ENCODE measurements at places on chromosomes 6 and 20.
A peak's percentile ranks its signal among the peaks of the same experiment; 100 is the strongest.

GRCh38 chr6:7721649-7722048 lies 4.2 kb upstream of the BMP6 start:
- DNase-seq: peak; percentile 8

DNA sequence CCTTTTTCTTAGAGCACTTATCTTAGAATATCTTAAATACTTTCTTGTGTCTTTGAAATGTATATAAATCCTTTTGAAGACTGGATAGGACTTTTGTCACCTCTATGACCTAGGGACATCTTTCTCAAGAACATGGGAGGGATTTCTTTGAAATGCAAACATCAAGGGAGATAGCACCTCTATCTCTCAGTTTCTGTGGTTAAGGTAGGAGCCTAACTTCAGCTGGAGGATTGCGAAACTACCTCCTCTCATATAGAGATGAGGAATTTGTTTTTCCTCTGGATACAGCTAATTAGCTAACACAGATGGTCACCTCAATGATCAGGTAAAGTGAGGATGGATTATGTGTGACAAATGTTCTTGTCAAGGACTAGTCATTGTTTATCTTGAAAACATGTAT lies 631.3 kb upstream of the IMPG1 start:
- DNase-seq: no peak

- no peak for DNase-seq
Measured at GRCh38 chr6:1018041-1018440, 293.9 kb upstream of the FOXQ1 start.

- DNase-seq: no peak
Measured at GRCh38 chr6:49025273-49026240, 437.5 kb downstream of the MMUT start.

GRCh38 chr20:37798312-37798711 lies 104.5 kb downstream of the CTNNBL1 start:
- DNase-seq: no peak

DNA sequence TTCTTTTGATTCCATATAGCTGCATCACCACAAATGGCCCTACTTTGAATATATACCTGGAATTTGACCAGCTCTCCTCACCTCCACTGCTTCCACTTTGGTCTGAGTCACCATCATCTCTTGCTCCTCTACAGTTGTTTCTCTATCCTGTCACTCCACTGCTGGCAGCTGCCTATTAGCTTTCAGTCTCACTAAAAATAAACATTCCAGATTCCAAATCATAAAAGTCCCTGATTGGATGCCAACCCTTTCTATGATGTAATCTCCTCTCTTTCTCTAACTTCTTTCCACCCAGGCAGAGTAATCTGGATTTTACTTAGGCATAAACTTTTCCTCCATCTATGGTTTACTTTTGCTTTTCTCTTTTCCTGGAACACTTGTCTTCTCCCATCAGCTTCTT lies 49.1 kb downstream of the RFPL4B start:
- DNase-seq: no peak

DNA sequence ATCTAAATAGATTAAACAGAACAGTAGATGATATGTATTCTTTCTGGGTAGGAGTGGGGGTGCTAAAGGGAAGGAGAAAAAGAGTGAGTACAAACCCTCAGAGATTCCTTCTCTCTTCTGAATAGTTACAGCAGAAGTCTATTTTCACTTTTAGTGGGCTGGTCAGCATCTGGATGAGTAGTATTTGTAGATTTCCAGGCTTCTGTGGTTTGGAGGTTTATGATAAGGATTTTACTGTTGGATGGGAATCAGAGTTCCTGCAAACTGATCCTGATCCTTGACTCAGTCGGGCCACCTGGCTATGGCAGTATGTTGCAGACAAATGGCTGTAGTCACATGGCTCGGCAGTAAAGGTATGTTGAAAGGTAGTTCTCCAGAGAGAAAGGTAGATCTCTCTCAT lies 84.3 kb upstream of the IFNGR1 start:
- DNase-seq: no peak

DNA sequence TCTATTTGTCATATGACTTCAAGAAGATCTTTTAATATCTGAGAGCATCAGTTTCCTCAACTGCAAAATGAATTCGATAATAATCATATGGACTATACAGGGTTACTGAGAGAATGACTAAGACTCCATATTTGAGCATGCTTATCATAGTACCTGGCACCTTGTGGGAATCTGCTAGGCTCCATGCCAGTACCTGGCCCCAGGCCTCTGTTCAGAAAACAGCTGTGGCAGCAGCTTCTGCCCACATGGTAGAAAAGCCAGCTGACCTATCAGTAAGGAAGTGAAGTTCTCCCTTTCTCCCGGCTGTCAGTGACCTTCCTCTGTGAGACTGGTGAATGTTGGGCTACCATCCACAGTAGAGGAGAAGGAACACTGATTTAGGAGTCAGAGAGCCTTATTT lies 574.9 kb upstream of the CHD6 start:
- no peak for DNase-seq

GRCh38 chr6:118869350-118869749 lies 24.6 kb upstream of the ASF1A start:
- DNase-seq: no peak

DNA sequence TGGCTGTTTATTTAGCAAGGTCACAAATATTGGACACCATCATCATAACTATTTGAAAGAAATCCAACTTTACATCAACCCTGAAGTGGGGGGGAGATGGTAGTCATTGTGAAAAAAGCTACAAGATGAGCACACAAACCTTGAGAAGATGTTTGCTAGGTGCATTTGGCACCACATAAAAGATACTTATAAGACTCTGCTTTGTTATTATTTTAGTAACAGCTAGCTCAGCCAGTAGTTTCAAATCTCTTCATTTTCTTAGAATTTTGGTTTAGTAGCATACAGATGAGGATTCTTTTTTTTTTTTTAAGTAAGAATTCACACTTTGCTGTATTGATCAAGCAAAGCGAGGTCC lies 14.4 kb downstream of the ADTRP start:
- DNase-seq: no peak

- DNase-seq: no peak
Measured at GRCh38 chr6:109240370-109241084, 141.7 kb downstream of the CD164 start.

- DNase-seq: no peak
Measured at GRCh38 chr20:16203096-16203495, 370.2 kb downstream of the KIF16B start.

DNA sequence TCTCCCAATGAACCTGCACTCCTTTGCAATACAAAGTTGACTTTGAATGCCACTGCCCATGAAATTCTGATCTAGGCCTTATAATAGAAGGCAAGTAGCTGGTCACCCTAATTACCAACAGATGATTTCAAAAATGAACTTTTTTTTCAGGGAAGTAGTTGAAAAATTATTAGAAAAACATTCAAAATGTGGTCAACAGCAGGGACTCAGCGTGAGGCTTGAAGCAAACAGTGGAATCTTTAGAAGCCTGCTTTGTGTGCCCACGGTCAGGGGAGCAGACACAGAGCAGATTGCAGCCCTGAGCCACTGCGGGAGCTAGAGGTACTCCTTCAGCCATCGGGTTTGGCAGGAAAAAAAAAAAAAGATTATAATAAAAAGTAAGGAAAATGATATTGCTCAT lies 87.1 kb upstream of the HEY2 start:
- no peak for DNase-seq

DNA sequence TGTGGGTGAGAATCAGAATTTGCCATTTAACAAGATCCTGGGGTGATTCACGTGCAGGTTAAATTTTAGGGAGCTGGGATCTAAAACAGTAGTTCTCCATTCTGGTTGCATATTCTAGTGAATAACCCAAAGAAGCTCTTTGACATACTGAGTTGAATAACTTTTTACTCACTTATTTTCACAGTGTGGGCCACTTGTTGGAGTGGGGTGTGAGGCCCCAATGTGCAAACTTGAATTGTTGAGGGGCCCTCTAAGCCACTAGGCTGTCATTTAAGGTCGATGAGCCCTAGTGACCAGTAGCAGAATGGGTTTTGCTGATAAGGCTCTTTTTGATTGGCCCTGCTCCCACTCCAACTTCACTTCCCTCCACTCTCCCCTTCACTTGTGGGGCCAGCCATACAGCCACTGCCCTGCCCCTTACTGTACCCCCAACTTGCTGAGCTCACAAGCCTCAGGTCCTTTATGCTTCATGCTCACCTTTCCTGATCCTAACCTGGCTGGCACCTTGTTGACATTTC lies 33.6 kb upstream of the RIPOR2 start:
- DNase-seq: no peak

DNA sequence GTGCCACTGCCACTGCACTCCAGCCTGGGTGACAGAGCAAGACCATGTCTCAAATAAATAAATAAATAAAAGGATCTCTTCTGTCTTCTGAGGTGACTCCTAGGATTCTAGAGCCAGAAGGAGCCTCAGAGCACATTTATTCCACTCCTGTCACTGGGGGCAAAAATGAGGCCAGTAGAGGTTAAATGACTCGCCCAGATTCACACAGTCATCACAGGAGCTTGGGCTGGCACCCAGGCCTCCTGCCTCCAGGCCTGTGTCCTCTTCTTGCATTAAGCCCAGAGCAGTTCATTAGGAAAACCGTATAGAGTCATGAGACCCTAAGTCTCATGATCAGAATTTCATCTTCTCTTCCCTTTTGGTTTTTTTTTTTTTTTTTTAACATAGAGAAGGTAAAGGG lies 243.3 kb downstream of the NRN1 start:
- DNase-seq: no peak

GRCh38 chr20:3580412-3580811 lies 82.8 kb downstream of the GFRA4 start:
- no peak for DNase-seq

GRCh38 chr6:32189742-32190053 lies 304 bp downstream of the PBX2 start:
- no peak for DNase-seq

DNA sequence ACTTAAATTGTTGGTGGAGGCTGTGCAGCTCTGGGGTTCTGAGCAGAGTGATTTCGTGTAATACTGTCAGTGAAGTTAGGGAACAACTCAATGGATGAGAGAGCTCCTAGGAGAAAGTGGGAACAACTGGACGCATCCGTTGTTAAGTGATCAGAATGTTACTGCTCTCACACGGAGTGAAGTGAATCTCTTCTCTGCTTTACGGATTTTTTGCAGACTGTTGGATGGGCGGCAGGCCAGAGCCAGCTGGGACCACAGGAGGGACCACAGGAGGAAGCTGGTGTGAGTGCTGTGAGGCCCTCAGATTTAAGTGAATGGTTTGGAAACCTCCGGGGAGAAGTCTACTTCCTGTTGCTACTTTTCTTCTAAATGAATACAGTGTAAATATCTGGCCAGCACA lies 23.7 kb upstream of the PPP1R14C start:
- DNase-seq: peak; percentile 83

DNA sequence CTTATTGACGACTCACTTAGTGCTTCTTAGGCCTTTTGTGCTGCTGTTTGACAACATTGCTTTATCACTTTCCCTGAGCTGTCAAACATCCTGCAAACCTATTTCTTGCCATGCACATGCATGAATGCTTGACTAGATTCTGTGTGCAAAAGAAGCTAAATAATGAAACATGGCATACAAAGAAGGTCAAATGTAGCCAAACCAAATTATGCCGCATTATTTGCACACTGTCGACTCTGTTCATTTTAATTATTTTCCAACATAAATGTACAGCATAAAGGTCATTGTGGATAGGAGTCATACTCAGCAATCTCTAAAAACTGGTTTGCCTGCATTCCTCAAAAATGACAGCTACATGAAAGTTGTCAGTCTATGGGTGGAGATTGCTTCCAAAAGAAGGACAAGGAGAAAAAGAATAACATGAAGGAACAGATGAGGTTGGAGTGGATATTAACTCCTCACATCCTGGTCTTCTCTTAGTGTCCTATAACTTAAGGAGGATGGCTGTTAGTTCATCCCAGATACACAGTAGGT lies 123.1 kb upstream of the STXBP5 start:
- DNase-seq: no peak

DNA sequence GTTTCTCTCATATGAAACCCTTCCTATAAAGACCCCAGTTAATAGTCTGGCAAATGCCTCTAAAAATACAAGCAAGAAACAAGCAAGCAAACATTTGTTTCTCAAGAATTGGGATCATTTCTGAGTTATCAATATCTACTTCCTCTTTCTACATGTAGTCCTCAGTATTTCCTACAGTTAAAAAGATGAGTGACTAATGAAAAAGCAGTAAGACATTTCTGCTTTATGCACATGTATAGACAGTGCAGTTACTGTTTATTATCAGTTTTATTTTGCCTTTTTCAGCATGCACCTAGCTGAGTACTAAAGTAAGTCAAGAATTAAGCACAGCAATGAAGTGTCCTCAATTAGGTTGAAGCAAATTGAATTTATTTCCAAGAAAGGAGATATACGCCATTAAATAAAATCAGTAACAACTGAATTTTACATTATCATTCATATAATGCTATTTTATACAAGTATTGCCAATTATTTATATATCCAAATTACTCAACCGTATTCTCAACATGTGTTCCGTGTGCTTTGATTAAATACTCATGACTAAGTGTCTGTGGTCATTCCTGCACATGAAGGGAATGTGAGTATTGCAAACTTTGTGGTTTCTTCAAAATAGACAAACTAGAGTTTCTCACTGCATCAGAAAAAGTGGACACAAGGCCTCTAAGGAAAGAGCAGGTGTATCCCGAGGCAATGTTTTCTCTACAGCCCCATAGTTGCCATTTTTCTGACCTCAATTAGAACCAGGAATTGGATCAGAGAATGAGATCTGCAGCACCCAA lies 159.3 kb upstream of the MARCKS start:
- no peak for DNase-seq

- no peak for DNase-seq
Measured at GRCh38 chr20:10362674-10363073, 71.3 kb downstream of the MKKS start.

DNA sequence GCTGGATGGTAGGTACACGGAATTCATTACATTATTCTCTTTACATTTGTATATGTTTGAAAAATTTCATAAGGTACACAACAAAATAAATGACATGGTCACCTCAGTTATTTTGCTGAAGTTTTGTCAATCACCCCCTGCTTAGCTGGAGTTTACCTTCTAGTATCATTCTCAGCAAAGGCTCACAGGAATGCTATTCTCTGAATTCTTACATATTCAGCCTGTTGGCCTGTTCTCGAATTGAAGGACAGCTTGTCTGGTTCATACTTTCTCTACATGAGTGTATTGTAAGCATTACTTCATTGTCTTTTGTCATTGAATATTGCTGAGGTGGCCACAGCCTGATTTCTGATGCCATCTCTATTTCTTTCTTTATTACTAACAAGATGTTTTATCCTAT lies 12.8 kb downstream of the CALHM5 start:
- no peak for DNase-seq

All from NCI-H1092 treated with DMSO at 0.1 percent for 48 hours (cell line).